ENCODE measurements at places on chromosomes 1 and 21.

GRCh38 chr1:43521078-43521477 lies 9.6 kb upstream of the PTPRF start:
- DNase-seq, result no peak

DNA sequence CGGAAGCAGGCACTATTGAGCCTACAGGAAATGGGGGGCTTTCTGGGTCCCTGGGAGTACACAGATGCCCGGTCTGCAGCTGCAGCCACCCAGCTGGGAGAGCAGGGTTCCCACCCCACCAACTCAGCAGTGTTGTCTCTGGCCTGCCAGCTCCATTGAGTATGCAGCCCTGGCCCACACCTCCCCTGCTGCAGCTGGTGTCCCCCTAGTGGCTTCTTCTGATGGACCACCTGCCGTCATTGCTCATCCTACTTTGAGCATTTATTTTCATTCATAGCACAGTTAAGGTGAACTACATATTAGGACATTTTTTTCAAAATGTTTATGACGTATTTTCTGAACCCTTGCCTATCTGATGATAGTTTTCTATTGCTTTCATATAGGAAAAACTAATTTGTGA lies 189.8 kb upstream of the LYPLAL1 start:
- DNase-seq, result no peak

DNA sequence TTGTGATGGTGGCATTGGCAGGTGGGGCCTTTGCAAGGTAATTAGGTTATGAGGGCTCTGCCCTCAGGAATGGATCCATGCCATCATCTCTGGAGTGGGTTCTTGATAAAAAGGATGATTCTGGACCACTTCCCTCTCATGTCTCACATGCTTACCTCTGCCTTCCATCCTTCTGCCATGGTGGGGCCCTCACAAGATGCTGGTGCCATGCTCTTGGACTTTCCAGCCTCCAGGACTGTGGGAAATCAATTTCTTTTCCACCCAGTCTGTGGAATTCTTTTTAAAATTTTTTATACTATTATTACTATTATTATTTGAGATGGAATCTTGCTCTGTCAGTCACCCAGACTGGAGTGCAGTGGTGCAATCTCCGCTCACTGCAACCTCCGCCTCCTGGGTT lies 57.3 kb downstream of the ACBD3 start:
- no peak for DNase-seq

GRCh38 chr21:17688912-17689874 lies 76.5 kb upstream of the BTG3 start:
- DNase-seq, result no peak

- DNase-seq, result peak; percentile 13
Observed at GRCh38 chr1:147534386-147534785, 6.9 kb upstream of the BCL9 start.

GRCh38 chr21:45295576-45296365 lies 8.1 kb upstream of the POFUT2 start:
- peak; percentile 72 for DNase-seq

DNA sequence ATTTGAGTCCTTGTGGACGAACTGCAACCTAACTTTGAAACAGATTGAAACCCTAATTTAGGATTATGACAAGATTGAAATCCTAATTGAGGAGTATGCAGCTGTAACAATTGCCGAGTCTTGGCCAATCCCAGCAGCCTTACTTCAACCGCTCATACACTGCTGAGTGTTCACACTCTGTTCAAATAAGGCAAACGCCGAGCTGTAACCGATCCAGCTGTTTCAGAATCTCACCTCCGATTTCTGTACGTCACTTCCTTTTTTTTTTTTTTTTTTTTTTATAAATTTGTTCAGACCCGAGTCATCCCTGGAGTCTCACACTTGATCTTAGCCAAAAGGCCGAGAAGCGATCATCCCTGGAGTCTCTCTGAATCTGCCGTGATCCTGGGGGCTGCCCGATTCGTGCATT lies 22.3 kb upstream of the ATP5PO start:
- DNase-seq, result no peak

DNA sequence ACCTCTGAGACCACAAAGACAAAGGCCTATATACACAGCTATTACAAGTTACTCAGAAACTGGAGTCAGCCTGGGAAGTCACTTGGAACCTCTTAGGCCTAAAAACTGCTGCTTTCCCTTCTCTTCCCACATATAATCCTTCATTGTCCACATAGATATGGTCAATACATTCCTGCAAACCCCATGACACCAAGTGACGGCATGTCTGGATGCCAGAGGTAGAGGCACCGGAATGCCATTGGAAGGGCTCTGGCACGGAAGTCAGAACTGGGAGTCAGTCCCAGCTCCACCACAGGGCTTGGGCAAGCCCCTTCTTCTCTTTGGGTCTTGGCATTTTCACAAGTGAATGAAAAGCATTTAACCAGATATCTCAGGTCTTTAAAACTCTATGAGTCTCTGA lies 204.7 kb downstream of the MATN1 start:
- no peak for DNase-seq

DNA sequence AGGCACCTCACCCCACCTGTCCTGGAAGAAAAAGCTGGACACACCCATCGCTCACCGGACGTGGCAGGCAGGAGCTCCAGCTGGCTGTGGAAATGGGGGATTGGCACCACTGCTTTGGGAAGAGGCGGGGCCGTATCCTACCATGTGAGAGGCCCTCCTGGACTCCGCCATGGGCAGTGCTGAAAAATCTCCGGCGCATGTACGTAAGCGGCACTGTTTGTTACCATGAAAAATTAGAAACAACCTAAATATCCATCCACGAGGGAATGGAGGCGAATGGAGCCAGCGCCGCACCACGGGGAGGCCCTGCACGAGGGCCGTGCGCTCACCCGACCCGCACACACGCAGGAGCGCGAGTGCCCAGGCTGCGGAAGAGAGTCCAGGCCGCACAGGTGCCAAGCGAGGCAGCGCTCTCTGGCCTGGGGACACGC lies 3.1 kb downstream of the KRTAP10-8 start:
- DNase-seq, result no peak

DNA sequence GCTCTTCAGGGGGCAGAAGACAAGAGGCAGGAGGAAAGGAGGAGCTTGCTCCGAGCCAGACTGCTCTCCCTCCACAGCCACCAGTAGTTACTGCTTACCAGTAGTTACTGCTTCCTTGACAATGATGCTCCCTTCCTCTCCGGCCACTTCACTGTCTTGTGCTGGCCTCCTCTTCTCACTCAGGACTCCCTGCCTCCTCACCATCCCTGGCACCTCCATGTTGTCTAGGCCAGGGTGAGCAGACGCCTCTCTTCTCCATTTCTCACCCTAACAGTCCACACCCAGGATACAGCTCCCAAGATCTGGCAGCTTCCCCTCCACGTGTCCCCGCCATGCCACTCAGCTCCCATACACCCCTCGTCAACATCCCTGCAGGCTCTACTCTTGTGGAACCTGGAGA lies 82.4 kb upstream of the TLR5 start:
- no peak for DNase-seq

GRCh38 chr1:52402860-52403240 lies 1.4 kb downstream of the ORC1 start:
- DNase-seq, result no peak

DNA sequence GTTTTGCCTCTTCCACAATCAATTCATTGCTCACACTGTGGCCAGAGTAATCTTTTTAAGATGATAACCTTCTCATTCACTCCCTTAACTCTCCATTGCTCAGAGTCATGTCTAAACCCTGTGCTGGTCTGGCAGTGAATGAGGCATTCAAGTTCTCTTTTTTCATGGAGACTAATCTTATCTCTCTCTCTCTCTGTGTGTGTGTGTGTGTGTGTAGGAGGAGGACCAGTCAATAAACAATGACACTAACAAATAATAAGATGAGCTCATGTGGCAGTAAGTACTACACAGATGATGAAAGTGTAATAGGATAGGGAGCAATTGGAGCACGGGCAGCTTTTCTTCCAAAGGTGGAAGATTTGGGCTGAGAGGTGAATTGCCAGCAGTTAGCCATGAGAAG lies 122.0 kb upstream of the B3GALT2 start:
- peak; percentile 65 for DNase-seq

DNA sequence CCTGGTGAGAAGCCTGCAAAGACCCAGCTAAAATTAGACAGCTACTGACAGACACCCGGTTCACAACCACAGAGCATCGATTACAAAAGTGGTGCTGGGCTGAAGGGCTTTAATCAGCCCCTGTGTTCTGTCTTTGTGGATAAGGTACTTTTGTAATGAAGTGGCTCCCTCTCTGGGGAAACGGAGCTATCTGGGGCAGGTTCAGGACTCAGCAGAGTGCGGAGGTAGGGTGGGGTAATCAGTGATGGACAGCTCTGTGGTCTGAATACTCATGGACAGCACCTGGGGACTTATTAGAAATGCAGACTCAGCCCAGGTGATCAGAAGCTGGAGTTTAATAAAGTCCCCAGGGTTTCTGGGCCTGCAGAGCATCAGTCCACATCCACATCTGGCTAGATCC lies 152.0 kb downstream of the MATN1 start:
- DNase-seq, result no peak

GRCh38 chr1:169890761-169891538 lies 2.7 kb downstream of the SCYL3 start:
- DNase-seq, result no peak

GRCh38 chr1:236808564-236809130 lies 13.6 kb downstream of the MTR start:
- no peak for DNase-seq

DNA sequence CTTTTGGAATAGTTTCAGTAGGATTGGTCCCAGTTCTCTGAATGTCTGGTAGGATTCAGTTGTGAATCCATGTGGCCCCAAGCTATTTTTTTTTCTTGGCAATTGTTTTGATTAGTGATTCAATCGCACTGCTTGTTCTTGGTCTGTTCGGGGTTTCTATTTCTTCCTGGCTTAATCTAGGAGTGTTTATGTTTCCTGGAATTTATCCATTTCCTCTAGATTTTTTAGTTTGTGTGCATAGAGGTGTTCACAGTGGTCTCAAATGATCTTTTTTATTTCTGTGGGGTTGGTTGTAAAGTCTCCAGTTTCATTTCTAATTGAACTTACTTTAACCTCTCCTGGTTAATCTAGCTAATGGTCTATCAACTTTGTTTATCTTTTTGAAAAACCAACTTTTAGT lies 117.6 kb downstream of the NME7 start:
- peak; percentile 17 for DNase-seq

- no peak for DNase-seq
Observed at GRCh38 chr1:20409012-20409411, 77.0 kb downstream of the CAMK2N1 start.

GRCh38 chr1:172002725-172003345 lies 161.5 kb downstream of the DNM3 start:
- peak; percentile 80 for DNase-seq

- DNase-seq, result peak; percentile 40
Observed at GRCh38 chr1:84913555-84913892, 20.5 kb upstream of the LPAR3 start.

DNA sequence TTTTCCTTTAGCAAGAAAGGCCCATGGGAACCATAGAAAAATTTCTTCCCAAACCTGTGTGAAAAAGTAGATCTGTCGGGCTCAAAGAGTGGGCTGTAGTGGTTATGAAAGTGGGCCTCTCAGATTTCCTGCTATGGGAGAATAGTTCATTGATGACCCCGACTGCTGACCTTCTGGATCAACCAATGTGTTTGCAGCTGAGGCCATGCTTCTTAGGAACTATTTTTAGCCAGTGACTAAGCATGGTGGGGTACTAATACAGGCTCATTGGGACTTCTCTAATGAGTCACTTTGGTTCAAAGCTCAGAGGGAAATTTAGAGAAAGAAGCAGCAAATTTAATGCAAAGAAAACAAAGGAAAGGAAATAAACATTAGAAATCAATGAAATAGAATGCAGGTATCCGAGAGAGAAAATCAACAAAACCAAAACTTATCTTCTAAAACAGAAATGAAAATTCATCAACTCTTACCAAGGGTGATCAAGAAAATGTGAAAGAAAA lies 12.6 kb upstream of the PSMA5 start:
- peak; percentile 98 for DNase-seq

- DNase-seq, result peak; percentile 47
Observed at GRCh38 chr1:75203415-75204277, 69.5 kb downstream of the LHX8 start.

GRCh38 chr21:46141767-46142581 lies 13.4 kb downstream of the FTCD start:
- DNase-seq, result no peak

- no peak for DNase-seq
Observed at GRCh38 chr1:228094432-228095016, 8.6 kb downstream of the C1orf35 start.

DNA sequence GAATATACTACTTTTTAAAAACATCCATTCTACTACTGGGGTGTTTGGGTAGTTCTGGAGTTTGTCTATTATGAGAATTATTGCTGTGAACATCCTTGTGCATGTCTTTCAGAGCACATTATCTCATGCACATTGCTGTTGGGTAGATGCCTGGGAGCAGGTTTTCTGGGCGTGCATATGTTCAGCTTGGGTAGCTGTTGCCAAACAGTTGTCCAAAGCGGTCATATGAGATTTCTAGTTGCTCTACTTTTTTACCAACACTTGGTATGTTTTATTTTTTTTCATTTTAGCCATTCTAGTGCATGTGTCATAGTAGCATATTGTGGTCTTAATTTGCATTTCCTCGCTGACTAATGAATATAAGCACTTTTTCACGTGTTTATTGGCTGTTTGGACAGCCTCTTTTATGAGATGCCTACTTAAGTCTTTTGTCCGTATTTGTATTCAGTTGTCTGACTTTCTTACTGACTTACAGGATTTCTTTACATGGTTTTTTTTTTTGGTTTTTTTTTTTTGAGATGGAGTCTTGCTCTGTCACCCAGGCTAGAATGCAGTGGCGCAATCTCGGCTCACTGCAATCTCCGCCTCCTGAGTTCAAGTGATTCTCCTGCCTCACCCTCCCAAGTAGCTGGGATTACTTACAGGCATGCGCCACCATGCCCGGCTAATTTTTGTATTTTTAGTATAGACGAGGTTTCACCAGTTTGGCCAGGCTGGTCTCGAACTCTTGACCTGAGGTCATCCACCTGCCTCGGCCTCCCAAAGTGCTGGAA lies 18.1 kb downstream of the ZDHHC18 start:
- no peak for DNase-seq

DNA sequence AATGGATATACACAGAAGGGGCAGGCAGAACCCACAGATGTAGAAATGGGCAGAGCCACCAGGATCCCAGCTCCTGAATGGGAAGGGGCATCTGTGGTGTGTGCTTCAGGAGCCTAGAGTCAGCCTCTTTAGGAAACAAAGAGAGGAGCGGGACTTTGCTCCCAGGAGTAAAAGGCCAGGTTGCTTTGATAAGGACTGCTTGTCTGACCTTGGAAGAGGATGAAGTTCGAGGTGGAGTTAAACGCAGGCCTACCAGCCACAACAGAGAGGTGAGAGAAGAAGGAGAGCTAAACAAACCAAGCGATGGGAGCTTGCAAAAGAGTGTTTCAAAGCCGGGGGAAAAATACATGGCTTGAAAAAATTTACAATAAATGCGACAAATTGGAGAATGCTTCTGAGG lies 49.9 kb upstream of the TMPRSS2 start:
- no peak for DNase-seq

DNA sequence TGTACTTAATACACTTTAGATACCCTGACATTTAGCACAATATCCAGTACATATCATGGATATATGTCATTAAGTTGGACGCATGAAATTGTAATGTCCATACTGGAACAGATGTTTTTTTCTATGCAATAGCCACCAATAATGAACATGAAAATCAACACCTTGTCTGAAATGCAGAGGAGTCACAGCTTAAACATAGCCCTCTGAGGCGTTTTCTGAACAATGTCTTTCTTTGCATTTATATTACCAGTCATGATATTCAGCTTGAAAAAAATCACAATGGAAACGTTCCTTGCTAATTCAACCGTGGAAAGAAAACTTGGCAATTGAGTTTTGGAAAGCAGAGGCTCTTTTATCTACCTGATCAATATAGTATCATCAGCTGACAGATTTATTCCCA lies 86.7 kb upstream of the COL11A1 start:
- DNase-seq, result no peak

- no peak for DNase-seq
Observed at GRCh38 chr1:239126884-239127283, 259.5 kb upstream of the CHRM3 start.
